Glomerular endothelial cell (primary cell): ENCODE measurements at places on chromosomes 2 and 18. TPM values are rescaled to one million over a fixed set of nuclear protein-coding genes. Genes with fewer than 3 reads are reported as not detected.

GRCh38 chr2:24843330-24843860 is 50.2 kb downstream of the CENPO start:
- DNase-seq, result no peak

DNA sequence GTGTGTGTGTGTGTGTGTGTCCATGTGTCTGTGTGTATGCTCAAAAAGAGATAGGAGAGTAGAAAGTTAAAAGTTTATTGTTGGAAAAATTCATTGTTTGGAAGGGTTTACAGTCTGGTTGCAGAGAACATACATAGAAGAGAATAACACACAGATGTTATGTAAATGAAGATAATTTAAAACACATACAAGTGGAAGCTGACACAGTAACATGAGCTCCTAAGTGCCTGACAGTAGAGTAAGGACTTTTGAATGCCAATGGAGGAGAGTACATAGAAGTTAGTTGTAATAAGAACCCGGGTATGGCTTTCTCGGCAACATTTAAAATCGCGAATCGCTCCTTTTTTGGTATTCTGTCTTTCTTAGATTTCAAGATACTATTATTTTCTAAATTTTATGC is 137.0 kb upstream of the FANCL start:
- DNase-seq, result no peak

DPYSL5 gene
- total RNA-seq, result not detected in 2 replicates

DNA sequence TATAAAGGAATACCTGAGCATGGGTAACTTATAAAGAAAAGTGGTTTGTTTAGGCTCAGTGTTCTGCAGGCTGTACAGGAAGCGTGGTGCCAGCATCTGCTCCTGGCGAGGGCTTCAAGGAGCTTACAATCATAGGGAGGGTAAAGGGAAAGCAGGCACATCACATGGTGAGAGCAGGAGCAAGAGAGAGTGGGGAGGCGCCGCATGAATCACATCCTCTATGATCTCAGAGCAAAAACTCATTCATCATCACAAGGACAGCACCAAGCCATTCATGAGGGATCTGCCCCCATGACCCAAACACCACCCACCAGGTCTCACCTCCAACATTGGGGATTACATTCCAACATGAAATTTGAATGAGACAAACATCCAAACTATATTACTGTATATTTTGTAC is 32.5 kb downstream of the R3HDM1 start:
- no peak for DNase-seq

DNA sequence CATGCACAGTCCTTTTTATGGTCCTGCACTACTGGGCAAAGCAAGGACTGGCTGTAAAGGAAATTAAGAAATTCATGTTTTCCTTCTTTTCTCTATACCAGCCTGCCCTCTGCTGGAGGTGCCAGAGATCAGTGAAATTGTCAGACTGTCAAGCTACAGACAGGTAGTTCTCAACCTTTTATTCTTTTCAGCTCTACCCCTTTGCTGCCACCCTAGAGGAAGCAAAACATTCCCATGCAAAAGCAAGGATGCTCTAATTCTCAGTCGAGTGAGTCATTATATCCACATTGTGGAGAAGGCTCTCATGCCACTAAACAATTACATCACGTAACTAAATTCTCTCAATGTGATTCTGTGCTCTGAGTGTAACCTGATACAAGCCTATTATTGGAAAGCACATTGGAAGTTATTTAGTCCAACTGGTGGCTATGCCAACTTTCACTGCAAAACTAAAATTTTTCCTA is 25.0 kb upstream of the RAPGEF4 start:
- DNase-seq, result no peak

DNA sequence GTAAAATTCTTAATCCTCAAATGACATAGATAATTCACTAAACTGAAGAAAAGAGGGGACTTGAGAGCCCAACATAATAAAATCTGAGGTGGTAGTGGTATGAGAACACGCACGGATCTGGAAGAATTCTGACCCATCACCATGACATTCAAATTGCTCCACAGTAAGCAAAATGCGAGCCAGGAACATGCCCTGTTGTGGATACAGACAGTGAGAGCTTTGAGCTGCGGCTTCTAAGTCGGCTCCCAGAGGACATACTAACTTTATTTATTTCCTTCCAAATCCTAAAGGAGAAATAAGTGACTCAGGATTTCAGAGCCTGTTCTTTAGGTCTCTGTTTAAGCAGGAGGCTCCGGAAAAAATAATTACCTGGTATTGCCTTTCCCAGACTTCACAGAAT is 143.4 kb upstream of the SMAD7 start:
- no peak for DNase-seq

- DNase-seq, result no peak
Measured at GRCh38 chr18:8756571-8756970, 51.2 kb downstream of the MTCL1 start.

DNA sequence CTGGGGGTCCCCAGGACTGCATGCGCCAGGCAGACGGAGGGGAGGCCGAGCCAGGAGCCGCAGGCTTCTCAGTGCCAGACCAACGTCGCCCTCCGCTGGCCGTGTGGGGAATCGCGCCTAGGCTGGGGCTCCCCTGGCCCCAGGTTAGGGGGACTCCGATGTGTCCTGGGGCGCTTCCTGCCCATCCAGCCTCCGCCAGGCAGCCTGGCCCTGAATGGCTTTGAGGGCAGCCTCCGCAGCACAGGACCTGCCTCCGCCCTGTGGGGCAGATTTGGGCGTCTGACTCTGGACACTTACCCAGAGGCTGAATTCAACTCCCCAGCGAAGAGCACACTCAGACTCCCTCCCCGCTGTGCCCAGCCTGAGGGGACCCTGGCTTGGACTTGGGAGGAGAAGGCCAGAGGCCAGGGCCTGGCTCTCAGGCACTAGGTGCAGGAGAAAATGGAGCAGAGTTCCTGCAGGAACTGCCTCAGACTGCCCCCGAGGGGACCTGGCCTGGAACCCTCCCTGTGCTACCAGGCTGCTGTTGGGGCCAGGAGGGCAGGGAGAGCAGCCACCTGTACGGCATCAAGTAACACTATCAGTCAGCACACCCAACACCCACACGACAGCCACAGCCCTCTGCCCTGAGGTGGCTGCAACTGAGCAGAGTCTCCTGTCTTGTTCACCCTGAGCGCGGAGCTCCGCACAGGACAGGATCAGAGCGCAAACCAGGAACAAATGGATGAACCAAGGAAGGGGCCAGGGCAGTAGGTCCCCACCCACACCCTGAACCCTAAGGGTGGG is 597 bp upstream of the TEKT4 start:
- DNase-seq, result no peak

GRCh38 chr18:26438980-26439379 is 109.4 kb downstream of the KCTD1 start:
- no peak for DNase-seq

DNA sequence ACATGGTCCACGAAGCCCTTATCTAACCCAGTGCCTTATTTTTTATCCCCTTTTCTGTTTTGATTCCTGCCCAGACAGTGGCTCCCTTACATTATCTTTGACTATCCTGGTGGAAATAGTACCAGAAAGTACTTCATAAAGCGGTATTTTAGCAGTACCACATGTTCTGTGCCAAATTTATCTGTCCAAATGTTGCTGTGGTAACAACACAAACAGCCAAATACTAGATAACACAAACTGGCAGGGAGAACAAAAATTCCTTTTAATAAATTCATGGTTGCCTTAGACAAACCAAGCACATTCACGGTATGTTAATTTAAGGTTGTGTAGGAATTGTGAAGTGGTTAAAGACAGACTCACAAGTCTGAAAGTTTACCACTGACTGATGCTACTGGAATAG is 187.9 kb upstream of the LHCGR start:
- no peak for DNase-seq

INHBB gene
- total RNA-seq, result 2.4 and 13.9 TPM in 2 replicates

SNRNP200 gene
- 81.1 and 102 TPM in 2 replicates for total RNA-seq
